ENCODE measurements at places on chromosomes 1 and 21.

DNA sequence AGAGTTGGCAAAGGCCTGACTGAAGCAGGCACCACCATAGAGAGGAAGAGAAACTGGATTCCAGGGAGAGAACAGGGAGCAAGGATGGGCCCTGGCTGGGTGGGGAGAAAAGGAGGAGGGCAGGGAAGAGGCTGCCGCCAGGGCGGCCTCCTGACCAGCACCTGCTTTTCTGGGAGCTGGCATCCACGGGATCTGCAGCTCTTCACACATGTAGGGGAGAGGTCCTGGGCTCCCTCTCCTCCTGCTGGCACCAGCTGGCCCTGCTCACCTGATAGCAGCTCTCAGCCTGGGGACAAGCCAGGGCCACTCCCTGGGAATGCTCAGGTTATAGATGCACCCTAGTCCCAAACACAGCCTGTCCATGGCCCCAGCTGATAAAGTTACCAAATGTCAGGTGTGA is 39.9 kb downstream of the TEX35 start:
- no peak for DNase-seq

DNA sequence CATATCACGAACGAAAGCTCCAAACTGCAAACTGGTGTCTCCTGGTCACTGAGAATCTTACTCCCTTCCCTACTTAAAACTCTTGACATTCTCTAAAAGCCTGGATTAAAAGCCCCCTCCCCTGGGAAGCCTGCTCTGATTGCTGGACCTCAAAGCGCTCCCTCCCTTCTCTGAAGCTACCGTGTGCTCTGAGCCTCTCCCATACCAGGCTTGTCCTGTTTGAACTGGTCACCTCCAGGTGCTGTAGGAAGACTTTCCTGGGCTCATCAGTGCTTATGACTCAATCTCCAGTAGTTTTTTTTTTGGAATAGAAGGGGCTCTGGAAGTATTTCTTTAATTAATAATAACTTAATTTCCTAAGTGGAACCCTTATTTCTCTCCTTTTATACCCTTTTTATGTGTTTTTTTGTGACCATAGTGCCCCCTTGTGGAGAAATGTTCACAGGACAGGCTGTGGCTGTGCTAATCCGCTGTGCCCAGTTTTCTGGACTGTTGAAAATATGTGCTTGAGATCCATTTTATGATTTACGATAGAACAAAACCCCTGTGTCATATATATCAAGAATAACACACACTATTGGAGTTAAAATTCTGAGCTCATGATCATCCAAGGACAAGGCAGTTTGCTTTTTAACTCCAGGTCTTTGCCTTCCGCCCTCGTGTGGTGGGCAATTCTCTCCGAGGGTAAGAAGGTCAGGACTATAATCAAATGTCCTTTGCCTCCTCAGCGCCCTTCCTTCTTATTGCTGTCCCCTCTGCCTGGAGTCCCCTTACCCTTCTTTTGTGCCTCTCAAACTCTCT is 16.9 kb downstream of the MTARC1 start:
- peak; percentile 60 for DNase-seq

DNA sequence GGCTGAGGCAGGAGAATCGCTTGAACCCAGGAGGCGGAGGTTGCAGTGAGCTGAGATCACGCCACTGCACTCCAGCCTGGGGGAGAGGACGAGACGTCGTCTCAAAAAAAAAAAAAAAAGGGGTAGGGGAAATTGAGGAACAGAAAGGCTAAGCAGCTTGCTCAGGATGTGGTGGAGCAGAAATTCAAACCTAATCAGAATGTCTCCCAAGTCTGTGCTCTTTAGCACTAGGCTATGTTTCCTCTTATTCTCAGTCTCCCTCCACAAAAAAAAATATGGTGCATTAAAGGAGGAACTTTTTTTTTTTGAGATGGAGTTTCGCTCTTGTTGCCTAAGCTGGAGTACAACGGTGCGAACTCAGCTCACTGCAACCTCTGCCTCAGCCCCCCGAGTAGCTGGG is 114.2 kb downstream of the SLC16A1 start:
- no peak for DNase-seq

DNA sequence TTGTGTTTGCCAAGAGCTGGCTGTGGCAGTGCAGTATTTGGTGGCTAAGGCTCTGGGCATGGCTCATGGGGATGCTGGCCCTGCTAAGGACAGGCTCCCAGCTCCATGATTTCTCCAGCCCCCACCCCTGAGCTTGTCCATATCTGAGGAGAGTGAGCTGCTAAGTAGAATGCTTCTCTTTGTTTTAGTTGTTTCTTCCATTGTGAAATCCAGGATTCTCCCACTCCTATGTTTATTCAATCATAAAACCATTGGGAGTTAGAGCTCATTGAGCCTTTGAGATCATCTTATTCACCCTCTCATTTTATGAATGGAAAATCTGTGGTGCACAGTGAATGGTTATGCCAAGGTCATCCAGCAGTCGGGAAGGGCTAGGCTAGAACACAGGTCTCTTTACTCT is 188.8 kb downstream of the TNR start:
- DNase-seq: no peak

GRCh38 chr1:47794530-47794929 is 202.7 kb downstream of the TRABD2B start:
- DNase-seq: no peak

GRCh38 chr21:45073301-45074047 is 906 bp upstream of the ADARB1 start:
- DNase-seq: peak; percentile 57

GRCh38 chr1:165560883-165561656 is 17.3 kb downstream of the LRRC52 start:
- no peak for DNase-seq

- no peak for DNase-seq
These were observed 2.3 kb downstream of the CD53 start for GRCh38 chr1:110875216-110875731.

GRCh38 chr1:109821831-109822745 is 58.4 kb upstream of the EPS8L3 start:
- no peak for DNase-seq

GRCh38 chr1:23799255-23799569 is 1.3 kb downstream of the GALE start:
- DNase-seq: no peak

DNA sequence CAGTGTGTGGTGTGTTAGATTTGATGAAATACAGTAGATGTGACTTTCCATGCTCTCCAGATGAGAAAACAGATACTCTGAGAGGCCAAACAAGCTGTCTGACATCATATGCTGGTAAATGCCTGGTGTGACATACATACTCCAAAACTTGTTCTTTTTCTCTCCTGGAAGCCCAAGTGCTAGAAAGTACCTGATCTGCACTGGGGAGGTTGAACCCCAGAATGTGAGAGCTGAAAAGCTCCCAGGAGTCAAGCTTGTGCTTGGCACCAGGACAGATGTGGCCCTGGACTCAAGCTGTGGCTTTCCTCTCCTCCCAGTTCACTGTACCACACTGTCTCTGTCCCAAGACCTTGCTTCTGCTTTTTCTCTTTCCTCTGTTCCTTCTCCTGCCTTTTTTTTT is 389.0 kb upstream of the USP24 start:
- no peak for DNase-seq

DNA sequence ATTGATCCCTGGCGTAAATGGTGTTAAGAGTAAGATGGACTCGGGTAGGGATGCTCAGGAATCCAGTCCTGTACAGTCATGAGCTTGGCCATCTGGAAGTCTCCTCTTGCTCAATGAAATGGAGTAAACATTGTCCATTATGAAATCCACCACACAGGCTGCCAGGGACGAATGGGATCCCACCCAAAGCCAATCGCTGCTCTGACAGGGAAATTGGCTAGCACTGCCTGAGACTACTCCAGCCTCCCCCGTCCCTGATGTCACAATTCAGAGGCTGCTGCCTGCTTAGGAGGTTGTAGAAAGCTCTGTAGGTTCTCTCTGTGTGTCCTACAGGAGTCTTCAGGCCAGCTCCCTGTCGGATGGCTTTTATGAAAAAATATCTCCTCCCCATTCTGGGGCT is at the start of gene HSD11B1:
HSD11B1 (plus strand) TSS at position 263 of the 400 bp plus-strand sequence; CDS start at position 360, 97 bp downstream.
- DNase-seq: no peak

DNA sequence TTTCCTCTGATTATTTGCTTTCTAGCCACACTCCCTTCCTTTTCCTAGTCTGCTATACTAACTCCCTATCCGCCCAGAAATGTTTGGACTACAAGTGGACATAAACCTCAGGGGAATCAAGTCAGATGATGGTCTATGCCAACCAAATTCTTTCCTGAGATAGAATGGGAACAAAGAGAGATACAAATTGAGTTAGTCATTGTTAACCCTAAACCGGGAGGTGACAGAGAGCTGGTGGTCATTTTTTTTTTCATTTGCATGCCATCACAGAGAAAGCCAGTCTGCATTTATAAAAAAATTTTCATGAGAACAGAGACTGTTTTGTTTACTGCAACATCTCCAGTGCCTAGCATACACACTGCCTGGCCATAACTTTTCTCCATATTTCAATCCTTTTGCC is 35.0 kb downstream of the MYSM1 start:
- no peak for DNase-seq

GRCh38 chr1:158251163-158251562 is 3.1 kb upstream of the CD1A start:
- no peak for DNase-seq

DNA sequence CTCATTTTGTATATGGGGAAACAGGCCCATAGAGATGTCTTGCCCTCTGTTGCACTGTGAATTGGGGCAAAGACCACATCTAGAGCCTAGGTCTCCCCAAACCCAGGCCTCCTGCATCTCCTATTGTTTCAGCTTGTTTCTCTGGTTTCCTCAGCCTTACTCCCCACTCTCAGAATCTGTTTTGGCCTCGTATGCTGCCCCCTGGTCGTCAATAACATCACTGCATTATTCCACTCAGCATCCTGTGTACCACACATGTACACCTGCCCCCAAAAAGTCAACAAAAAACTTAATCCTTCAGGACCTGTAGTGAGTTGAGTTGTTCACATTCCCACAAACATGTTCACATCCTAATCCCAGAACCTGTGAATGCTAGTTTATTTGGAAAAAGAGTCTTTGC is 184.8 kb downstream of the BRINP2 start:
- DNase-seq: no peak

GRCh38 chr1:108149796-108150467 is 50.2 kb downstream of the SLC25A24 start:
- DNase-seq: no peak

DNA sequence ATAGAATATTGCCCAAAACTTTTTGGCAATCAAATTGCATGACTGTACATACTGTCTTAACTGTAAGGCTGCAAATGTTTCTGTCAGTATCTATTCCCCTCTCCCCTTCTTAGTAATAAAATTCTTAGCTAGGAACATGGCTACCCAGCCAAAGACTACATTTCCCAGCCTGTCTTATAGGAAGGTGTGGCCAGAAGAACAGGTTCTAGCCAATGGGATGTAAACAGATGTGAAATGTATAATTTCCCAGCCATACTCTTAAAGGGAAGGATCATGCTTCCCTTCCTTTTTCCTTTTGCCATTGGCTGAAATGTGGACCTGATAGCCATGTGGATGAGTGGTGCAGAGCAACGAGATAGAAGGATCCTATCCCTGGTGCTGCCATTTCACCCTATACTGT is 7.0 kb upstream of the HIVEP3 start:
- DNase-seq: no peak

DNA sequence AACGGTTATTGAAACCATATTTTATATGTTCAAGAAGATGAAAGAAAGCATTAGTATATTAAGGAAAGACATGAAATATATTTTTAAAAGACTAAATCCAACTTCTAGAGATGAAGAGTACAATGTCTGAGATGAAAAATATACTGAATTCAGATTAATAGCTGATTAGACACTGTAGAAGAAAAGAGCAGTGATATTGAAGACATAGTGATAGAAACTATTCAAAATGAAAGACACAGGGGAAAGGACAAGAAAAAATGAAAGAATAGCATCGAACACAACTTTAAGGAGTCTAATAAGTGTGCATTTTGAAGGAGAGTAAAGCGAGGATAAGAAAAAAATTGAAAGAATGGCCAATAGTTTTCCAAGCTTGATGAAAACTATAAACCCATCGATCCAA is 11.2 kb upstream of the IFNAR1 start:
- DNase-seq: no peak

GRCh38 chr1:58882322-58882948 is 98.6 kb upstream of the JUN start:
- no peak for DNase-seq

DNA sequence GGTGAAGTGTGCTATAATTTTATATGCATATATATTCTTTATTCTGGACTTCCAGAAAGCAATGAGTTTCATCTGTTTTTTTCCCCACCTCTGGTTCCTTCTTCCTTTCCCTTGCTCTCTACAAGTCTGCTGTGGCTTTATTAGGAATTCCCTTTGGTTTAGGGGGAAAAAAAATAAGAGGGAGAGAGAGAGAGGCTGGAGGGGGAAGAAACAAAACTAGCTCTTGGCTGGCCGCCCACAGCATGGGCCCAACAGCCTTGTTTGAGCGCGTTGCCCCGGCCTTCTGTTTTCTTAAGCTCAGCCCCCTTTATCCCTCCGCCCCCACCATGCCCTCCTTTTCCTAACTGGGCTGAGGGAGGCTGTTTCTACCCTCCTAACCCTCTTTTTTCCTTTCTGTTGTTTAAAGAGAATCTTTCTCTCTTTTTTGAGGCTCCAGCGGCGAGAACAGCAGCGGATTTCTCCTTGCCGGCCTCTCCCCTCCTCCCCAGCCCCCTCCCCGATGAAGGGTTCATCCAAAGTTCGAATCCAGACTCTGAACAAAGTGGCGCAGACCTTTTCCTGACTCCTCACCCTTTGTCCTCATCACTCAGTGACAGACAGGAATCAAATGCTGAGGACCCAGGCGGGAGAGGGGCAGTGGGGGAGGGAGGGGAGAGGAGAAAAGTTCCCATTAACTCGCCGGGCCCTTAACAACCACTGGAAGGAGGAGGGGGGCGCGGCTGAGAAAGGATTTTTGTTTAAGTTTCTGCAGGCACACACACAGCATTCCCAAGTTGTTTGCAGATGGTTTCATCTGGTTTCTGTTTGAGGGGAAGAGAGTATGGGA is 29.7 kb downstream of the PBX1 start:
- DNase-seq: peak; percentile 64

- DNase-seq: no peak
These were observed 309.9 kb downstream of the ADGRL2 start for GRCh38 chr1:82110366-82111254.

GRCh38 chr1:196063294-196063693 is 544.9 kb downstream of the KCNT2 start:
- DNase-seq: no peak

GRCh38 chr1:21703318-21703963 is 34.3 kb upstream of the RAP1GAP start:
- DNase-seq: peak; percentile 42

DNA sequence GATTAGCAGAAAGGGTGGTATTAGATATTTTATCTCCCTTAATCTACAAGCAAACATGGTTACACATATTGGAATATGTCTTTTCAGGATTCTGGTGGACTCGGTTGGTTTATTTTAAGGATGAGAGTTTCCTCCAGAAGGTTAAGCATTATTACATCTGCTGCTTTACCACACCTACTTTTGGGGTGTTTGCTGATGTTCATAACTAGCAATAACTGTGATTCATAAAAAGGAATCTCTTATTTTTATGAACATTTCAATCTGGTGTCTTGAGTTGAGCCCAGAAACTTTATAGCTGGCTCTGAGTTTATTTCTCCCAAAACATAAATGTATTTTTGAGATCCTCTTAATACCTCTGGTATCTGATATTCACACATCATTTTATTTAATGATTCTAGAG is 82.7 kb downstream of the LRRC8D start:
- no peak for DNase-seq

- no peak for DNase-seq
These were observed 46.1 kb downstream of the CAMTA1 start for GRCh38 chr1:6831366-6831765.

GRCh38 chr1:198169672-198170071 is 12.9 kb downstream of the NEK7 start:
- no peak for DNase-seq

- no peak for DNase-seq
These were observed 871.7 kb upstream of the ADAMTS5 start for GRCh38 chr21:27838573-27838972.

Measured in HAP-1 (cell line).